ENCODE measurements at places on chromosomes 12 and 14.

DNA sequence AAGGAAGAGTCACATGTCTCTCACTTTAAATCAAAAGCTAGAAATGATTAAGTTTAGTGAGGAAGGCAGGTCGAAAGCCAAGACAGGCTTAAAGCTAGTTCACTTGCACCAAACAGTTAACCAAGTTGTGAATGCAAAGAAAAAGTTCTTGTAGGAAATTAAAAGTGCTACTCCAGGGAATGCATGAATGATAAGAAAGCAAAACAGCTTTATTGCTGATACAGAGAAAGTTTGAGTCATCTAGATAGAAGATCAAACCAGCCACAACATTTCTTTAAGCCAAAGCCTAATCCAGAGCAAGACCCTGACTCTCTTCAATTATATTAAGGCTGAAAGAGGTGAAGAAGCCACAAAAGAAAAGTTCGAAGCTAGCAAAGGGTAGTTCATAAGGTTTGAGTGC, 193.6 kb downstream of the MSRB3 start:
- DNase-seq = no peak

DNA sequence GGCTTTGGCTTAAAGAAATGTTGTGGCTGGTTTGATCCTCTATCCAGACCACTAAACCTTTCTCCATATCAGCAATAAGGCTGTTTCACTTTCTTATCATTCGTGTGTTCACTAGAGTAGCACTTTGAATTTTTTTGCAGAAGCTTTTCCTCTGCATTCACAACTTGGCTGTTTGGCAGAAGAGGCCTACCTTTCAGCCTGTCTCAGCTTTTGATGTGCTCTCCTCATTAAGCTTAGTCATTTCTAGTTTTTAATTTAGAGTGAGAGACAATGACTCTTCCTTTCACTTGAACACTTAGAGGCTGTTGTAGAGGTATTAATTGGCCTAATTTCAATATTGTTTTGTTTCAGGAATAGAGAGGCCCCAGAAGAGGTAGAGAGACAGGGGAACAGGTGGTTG, 13.8 kb downstream of the KCNMB4 start:
- no peak for DNase-seq

DNA sequence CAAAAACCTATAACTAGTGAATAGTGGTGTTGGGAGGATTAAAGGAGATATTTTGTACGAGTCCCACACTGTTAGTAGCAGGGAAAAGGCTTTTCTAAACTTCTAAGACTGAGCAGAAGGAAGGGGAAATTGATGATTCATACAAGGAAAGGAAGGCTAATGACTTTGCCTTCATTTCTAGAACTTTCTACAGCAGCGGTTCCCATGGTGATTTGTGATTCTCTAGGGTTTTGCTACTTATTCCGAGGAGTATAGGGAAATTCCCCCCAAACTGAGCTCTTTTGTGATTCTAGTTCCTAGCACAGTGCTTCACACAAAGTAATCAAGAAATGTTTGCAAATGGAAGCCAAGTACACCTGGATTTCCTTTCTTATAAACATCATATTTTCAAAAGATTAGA, 23.8 kb upstream of the PWP1 start:
- DNase-seq = no peak

- no peak for DNase-seq
These were observed 306.2 kb downstream of the GALC start for GRCh38 chr14:87686746-87687145.

GRCh38 chr14:53249059-53249458, 95.9 kb upstream of the DDHD1 start:
- DNase-seq = no peak

GRCh38 chr14:77027538-77028383, 747 bp downstream of the IRF2BPL start:
- peak; percentile 83 for DNase-seq

GRCh38 chr14:49959822-49960408, 67.0 kb downstream of the ARF6 start:
- DNase-seq = no peak

DNA sequence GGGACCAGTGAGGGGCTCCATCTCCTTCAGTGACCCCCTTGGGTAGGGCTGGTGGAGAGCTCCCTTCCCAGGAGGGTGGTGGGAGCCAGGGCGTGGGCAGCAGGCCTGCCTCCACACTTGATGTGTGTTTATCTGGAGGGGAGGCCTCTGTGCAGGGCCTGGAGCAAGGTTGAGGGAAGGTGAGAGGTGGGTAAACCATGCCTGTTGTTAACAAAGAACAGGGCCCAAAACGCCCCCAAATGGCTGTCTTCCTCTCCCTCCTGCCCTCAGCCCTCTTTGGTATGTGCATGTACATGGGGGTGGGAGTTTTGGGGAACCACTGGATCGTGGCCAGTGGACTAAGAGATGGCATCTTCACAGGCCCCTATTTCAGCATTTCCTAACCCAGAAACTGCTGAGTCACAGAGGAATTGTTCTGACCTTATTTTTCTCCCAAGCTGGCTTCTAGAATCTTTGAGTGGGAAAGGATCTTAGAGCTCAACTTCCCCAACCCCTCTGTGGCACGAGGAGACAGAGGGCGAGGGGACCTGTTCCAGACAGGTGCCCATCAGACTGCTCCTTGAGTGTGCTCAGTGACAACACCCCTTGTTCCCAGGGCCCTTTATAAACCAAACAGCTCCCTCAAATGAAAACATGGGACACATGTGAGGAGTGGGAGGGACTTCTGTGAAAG, 3.6 kb downstream of the SLC48A1 start:
- DNase-seq = peak; percentile 47

GRCh38 chr12:54053003-54053750, 458 bp upstream of the HOXC4 start:
- peak; percentile 46 for DNase-seq

- no peak for DNase-seq
These were observed 13.2 kb downstream of the TAOK3 start for GRCh38 chr12:118359541-118359915.

DNA sequence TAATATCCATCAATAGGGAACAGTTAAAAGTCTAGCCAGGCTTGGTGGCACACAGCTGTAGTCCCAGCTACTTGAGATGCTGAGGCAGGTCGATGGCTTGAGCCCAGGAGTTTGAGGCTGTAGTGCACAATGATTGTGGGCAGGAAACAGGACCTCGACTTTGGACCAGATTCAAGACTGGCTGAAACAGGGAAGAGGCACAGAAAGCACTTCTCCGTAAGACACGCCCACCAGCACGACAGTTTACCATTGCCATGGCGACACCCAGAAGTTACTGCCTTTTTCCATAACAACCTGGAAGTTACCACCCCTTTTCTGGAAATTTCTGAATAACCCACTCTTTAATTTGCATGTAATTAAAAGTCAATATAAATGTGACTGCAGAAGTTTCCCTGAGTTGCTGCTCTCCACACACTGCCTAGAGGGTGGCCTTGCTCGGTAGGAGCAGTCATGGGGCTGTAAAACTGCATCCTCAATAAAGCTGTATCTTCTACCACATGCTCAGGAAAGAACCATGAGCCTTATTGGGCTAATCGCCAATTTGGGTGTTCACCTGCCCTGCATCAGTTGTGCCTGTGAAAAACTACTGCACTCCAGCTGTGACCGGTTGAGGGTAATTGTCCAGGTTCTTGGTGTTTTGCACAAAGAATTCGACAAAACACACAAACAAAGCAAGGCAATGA, 4.6 kb upstream of the LRRC23 start:
- DNase-seq = no peak

DNA sequence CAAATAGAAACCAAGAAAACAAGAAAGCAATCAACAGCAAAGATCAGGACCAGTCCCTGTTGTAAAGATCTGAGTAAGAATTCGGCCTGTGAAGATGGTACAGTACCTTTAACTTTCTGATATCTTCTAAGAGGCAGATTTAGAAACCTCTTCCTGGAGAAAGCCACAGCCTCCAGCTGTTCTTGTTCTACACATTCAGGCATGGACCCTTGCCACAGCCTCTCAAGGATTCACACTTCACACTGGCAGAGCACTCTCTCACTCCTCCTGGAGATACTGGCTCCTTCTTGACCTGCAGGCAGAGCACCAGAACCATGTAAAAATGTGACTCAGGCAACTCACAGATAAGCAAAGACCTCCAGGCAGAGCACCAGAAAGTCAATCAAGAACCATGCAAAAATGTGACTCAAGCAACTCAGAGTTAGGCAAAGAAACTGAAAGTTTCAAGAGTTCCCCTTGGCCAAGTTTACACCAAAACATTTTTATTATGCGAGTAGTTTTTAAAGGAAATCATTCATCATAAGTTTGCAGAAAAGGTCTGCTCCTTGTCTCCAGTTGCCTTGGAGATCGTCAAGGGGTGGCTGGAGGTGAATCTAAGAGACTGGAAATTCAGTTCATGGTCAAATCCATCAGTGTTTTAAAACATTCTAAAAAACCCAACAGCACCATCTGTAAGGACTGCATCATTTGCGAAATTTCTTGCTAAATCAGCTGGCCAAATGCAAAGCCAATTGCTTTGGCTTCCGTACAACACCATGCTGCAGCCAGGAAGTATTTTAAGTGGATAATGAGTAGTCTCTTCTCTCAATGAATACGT, 119.3 kb upstream of the MDM1 start:
- DNase-seq = peak; percentile 66

GRCh38 chr14:69580009-69580577, 5.4 kb upstream of the CCDC177 start:
- peak; percentile 66 for DNase-seq

- no peak for DNase-seq
These were observed 9.5 kb downstream of the CNTN1 start for GRCh38 chr12:40701756-40702155.

DNA sequence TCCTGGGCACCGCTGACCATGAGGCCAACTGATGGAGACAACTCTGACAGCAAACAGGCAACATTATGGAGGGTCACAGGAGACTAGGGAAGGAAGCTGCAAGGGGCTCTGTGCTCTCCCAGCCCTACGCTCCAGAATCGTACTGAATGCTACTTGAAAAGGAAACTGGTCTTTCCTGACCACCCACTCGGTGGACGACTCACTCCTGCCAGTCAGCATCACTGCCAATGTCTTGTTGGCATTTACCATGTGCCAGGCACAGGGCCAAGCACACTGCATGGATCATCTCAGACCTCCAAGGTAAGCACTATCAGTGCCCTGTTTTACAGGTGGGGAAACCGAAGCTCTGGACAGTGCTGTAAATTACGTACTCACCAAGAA, 38.0 kb downstream of the CCDC85C start:
- DNase-seq = no peak

DNA sequence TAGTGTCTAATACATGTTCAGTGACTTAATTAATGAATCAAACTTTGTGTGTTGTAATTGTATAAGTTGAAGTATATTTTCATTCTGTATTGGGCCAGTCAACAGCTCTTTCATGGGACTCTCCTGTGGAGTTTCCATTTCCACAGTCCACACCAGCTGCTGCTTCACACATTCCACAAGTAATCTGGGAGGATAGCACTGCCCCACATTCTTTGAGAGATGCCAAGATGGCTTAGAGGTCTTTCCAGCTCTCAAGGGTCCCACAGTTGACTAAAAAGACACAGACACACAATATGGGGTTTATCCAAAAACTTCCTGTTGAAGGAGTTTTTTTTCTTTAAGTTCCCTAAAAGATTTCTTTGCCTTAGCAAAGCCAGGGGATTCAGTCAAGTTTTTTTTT, 408.3 kb downstream of the AACS start:
- no peak for DNase-seq

- no peak for DNase-seq
These were observed 216.0 kb upstream of the PELI2 start for GRCh38 chr14:55902241-55902640.

DNA sequence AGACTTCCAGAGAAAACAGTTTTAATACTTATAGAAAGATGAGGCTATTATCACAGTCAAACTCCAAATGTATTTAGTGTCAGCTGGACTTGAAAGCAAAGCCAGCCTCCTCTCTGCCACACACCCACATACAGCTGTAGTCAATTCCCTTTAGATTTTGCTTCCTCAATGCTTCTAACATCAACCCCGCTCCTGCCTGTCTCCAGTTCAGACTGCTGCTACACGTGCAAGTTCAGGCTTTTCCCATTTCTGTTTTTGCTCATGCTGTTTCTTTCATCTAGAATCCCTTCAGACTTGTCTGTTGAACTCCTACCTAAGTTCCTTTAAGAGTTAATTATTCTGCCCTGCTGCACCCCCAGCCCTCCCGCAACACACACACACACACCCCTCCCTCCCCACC, 380.0 kb downstream of the KCNH5 start:
- no peak for DNase-seq

- DNase-seq = peak; percentile 76
These were observed 9.1 kb downstream of the NEMP1 start for GRCh38 chr12:57069523-57069922.

GRCh38 chr12:54286042-54287030, 5.8 kb downstream of the HNRNPA1 start:
- DNase-seq = no peak

GRCh38 chr12:77133566-77133965, 68.2 kb upstream of the E2F7 start:
- peak; percentile 54 for DNase-seq

GRCh38 chr12:84785951-84786350, 126.6 kb downstream of the SLC6A15 start:
- DNase-seq = no peak

DNA sequence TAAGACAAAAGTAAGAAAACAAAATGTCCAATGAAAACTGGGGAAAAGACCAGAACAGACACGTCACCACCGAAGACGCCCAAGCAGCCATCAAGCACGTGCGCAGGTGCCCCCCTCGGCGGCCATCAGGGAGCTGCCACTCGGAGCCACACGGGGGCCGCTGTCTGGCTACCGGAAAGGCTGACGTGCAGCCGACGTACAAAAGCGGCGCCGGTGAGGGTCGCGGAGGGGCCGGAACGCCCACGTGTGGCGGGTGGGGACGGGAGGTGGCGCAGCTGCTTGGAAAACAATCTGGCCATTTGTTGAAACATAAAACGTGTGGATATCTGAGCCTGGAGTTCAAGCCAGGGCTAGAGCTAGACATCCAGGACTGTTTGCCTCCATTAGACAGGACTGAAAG, 60.7 kb downstream of the GALNT9 start:
- DNase-seq = no peak

DNA sequence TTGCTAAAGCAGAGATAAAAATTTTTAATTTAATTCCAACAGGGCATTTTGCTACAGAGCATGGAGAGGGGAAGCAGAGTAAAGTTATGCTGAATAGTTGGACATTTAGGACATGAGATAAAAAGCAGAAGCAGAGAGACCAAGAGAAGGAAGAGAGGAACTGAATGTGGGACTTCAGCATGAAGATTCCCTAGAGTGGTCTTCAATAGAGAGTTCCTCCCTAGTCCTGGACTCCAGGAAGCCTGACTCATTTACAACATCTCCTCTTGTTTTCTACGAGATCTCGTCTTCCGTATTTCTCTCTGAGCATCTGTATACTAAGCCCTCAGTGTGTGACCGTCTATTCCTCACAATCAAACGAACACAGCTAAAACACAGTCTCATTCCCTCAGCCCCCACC, 35.2 kb upstream of the IFT81 start:
- no peak for DNase-seq
